Activated naive CD4-positive, alpha-beta T cell treated with anti-CD3 and anti-CD28 coated beads, Interleukin-2, amount 50 U/mL, for 72 hours (primary cell): ENCODE measurements at places on chromosomes 1 and 21.

GRCh38 chr1:47211796-47212269, 20.2 kb downstream of the TAL1 start:
- DNase-seq: no peak

GRCh38 chr1:110600716-110601115, 5.4 kb downstream of the KCNA2 start:
- DNase-seq: no peak

- DNase-seq: no peak
These were observed 14.1 kb downstream of the TTC3 start for GRCh38 chr21:37087188-37087587.

DNA sequence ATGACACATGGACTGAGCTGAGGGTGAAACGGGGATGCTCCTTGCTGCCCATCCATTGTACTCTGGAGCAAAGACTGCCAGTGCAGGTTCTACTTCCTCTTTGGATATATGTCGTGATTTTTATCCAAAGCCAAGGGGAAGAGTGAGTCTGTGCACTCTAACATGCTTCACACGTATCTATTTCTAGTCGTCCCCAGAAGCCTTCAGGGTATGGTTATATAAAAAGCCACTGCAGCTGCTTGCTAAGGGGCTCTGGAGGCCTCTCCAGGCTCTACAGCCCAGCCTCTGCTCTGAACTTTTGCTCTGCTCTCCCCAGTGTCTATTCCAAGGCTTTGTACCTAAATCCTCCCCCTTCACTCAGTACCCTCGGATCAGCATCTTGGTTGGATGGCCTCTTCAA, 20.1 kb downstream of the PAFAH2 start:
- DNase-seq: no peak

GRCh38 chr1:117570988-117571409, 34.8 kb upstream of the TENT5C start:
- DNase-seq: no peak

DNA sequence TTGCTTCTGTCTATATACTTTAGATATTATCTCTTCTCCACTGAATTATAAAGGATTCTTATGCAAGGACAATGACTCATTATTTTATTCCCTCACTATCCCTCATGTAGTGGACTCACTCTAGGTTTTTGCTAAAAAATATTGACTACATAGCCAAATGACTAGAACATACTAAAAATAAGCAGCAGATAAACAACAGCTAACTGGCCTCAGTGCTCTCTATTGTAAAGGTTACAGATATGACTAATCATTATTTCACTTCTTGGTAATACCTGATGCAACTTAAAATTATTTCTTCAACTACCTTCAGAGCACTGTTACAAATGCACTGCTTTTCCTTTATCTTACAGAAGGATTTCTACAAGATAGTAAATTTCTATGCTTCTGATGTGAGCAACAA, 147.6 kb upstream of the DEPDC1 start:
- DNase-seq: no peak

GRCh38 chr1:210633636-210634035, 304.9 kb downstream of the HHAT start:
- DNase-seq: no peak

DNA sequence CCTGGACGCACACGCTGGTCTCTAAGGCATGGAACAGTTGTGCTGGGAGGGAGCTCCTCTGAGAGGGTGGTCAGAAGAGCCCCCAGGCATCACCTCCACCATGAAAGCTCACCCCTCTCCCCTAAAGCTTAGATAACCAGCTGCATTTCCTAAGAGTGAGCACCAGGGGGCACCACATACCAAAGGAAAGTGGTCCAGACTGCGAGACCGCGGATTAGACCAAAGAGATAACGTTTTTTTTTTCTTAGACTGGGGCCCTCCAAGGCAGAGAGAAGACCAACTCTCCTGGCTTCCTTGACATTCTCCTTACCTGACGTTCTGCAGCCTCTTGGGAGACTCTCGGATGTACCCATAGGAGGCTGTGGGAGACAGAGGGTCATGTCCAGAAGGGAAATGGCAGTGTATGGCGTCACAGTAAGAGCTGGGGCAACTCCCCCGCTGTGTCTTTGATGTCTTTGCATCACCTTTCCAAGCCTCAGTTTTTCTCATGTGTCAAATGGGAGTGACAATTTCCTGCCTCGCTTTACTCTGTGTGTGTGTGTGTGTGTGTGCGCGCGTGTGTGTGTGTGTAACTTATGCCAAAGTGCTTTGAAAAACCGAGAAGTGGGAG, 12.3 kb upstream of the IFNLR1 start:
- peak; percentile 74 for DNase-seq

DNA sequence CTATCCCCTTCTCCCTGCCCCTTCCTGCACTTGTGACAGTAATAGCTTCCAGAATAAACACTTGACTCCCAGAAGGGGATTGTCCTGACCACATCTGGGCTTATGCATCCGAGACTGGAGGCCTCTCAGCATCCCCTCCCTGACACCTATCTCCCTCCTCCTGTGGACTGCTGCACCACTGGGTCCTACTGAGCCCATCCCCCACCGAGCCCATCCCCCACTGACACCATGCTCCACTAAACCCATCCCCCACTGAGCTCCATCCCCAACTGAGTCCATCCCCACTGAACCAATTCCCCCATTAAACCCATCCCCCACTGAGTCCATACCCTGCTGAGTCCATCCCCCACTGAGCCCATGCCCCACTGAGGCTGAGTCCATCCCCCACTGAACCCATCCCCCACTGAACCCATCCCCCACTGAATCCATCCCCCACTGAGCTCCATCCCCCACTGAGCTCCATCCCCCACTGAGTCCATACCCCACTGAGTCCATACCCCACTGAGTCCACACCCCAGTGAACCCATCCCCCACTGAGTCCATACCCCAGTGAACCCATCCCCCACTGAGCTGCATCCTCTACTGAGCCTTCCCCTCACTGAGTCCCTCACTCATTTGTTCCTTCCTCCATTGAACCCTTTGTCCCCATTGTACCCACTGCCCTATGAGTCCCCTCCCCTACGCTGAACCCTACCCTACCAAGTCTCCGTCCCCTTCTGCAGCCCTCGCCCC, 5.6 kb downstream of the PDZK1IP1 start:
- no peak for DNase-seq

GRCh38 chr1:228246216-228246900, 38.5 kb downstream of the OBSCN start:
- DNase-seq: no peak

- DNase-seq: no peak
These were observed 14.0 kb upstream of the WASF2 start for GRCh38 chr1:27503844-27504587.

DNA sequence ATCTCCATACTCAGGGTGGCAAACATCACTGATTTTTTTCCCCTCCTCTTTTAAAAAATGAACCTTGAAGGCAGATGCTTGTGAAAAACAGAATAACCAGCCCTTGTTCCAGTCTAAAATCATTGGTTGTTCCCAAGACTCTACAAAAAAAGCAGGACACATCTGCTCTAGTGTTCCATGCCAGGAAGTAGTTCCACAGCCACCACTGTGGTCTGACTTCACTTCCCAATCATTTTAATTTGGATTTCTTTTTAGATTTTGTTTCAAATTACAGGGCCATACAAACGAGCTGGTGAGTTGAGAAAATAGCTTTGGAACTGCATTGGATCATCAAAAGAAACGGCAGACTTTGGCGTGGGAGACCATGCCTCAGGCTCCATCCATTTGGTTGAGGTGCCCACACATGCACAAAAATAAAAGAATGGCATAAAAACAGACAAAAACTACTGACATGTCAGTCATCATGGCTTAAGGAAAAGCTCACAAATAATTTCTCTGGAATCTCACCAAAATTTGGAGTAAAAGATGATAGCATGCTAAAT, 210.0 kb downstream of the GABPA start:
- DNase-seq: no peak

DNA sequence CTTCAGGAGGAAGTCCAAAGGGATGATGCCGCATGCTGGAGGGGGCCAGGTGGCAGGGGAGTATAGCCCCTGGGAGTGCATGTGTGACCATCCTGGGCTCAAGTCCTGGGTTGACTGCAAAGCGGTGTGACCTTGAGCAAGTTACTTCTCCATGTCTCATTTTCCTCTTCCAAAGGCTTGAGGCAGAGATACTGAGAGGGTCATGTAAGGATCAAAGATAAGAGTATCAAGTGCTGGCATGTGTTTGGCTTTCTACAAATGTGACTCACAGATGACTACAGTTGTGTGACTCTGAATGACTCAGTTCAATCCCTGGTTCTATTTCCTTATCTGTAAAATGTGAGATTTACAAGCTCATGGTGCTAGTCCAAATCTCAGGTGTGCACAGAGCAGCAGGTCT, 26.1 kb downstream of the PROK1 start:
- DNase-seq: no peak

GRCh38 chr1:67347688-67348472, 40.2 kb downstream of the IL12RB2 start:
- no peak for DNase-seq

DNA sequence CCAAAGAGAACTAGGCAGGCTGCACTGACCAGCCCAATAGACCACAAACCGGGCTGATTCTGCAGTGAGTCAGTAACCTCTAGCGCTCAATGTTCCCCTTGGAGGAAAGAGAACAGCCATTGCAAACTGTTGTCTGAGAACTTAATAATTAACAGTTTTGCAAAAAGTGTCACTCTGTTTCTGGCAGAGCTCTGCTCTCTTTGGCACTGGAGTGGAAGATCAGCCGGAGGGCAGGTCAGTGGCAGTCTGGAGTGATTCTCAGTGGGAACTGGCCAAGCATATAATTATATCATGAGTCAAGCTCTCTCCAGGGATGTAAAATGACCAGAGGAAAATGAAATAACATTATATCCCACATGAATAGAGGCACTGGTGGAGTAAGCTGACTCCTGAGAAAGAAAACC, 238.3 kb downstream of the HLX start:
- no peak for DNase-seq

DNA sequence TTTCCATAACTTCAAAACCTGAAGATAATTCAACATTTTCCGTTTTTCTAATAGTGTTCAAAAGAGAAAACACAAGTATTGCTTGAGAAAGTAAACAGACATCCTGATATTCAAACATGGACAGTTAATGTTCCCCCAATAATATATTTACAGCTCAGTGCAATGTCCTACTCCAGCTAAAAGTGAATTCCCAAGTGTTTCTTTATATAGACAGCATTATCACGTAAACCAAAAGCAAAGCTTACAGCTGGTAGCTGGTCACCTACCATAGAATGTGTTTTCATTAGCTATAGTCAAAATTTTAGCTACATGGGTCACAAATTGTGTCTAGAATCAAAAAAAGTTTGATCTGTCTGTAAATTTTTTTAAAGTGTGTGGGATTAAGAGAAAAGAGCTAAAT, 34.9 kb downstream of the WLS start:
- DNase-seq: no peak

DNA sequence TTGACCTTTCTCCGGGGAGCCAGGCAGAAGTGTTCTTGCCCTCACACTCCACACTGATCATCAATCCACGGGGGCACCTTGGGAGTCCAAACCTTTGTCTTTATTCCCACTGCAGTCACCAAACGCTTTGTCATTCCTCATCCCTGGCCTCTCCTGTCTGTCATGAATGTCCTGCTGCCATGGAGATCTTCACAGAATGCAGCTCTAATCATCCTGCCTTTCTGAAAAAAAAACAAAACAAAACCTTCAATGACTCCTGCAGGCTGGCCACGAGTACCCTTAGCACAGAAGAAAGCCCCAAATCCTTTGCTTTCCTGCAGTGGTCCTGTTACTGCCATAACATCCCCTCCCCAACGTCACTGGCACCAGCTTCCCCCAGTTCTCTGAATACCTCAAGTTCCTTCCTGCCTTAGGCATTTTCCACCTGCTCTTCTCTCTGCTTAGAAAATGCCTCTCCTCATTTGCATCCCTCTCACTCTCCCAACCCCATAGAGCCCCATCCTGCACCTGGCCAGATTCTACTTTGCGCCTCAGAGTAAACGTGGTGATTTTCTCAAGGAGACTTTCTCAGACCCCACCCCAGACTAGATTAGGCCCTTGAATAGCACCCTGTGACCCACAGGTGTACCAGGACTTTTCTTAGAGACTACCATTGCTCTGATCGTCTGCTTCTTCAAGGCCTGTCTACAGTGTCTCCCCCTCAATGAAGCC, 131.2 kb downstream of the AK5 start:
- DNase-seq: no peak

GRCh38 chr1:212189352-212189738, 95.9 kb upstream of the PPP2R5A start:
- DNase-seq: no peak

GRCh38 chr21:26116456-26117011, 54.0 kb downstream of the APP start:
- DNase-seq: no peak

GRCh38 chr1:30109853-30110252, 613.5 kb downstream of the MATN1 start:
- DNase-seq: no peak

- DNase-seq: no peak
These were observed 29.3 kb upstream of the DISP1 start for GRCh38 chr1:222785529-222785928.

GRCh38 chr1:8217011-8217711, 100.8 kb upstream of the SLC45A1 start:
- no peak for DNase-seq

GRCh38 chr1:87131809-87132283, 196.8 kb upstream of the LMO4 start:
- peak; percentile 78 for DNase-seq

- no peak for DNase-seq
These were observed 24.7 kb downstream of the CASZ1 start for GRCh38 chr1:10771789-10772188.

DNA sequence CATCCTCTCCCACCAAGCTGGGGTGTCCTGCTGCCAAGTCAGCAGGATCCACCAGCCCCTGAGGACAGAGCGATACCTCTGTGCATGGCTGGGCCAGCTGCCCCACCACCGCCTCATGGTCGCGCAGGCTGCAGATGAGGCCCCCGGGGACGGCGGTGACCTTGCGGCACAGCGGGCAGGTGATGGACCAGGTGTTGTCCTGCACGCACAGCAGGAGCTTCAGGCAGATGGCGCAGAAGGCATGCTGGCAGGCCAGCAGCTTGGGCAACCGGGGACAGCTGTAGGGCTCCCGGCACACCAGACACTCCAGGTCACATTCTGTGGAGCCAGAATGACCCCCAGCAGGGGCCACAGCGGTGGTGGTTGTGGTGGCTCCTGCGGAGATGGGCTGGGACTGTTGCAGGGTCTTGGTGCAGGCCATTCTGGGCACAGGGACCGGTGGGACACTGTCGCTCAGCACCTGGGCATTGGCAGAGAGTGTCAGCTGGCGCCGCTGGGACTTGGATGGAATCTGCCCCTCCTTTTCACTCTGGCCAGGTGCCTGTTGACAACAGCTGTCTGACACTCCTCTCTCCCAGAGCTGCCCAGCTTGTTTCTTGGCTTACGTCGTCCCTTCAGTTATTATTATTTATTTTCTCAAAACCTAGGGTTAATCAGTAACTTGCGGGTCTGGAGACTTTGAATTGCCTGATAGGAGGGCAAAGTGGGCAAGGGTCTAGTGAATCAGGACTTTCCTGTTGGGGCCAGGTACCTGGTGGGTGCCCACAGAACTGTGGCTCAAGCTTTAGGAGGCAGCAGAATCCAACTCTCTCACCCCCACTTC, at the start of gene RNF186:
Gene RNF186 (minus strand): TSS at position 603 of the 823 bp plus-strand sequence. CDS start 182 bp downstream, at position 421.
- no peak for DNase-seq

GRCh38 chr1:41328780-41329640, 32.2 kb upstream of the FOXO6 start:
- DNase-seq: no peak
